ENCODE measurements at places on chromosomes 12 and 14.

DNA sequence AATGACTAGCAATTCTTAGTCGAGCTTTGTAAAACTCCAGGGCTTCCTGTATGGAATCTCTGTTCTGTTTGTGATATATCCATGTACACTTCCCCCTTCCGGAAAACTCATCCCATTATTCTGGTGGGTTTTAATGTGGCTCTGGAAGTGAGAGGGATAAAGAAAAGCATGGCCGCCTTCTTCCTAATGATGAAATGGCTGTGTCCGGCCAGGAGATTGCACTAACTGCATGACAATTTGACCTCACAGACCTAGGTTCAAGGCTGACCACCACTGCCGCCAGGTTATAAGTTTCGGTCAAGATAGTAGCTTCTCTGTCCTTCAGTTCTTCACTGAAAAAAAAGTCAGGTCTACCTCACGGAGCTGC is 41.0 kb upstream of the NPAS3 start:
- DNase-seq = no peak

DNA sequence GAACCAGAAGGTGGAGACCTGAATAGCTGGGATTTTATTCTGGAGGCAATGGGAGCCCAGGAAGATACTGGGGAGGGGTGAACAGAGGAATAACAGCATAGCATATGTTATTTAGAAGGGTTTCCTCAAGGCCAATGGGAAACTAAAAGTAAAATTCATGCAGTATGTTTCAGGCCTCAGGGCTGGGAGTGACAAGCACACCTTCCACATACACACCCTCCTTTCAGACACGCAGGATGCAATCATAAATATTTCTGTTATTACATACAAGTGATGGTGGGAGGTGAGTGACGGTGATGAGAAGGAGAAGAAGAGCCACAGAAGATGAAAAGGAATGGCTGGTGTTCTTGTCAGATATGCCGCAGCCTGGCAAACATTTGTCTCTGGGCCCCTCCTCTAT is 106.1 kb upstream of the FLRT2 start:
- DNase-seq = no peak

GRCh38 chr12:53096089-53096741 is 1.3 kb upstream of the IGFBP6 start:
- no peak for DNase-seq

GRCh38 chr14:102824832-102825231 is 47.6 kb downstream of the TRAF3 start:
- no peak for DNase-seq

- DNase-seq = no peak
Observed at GRCh38 chr12:14995583-14996425, 23.0 kb downstream of the PDE6H start.

GRCh38 chr12:86018361-86018760 is 144.3 kb downstream of the NTS start:
- DNase-seq = no peak

- DNase-seq = no peak
Observed at GRCh38 chr12:49907352-49907751, 3.7 kb upstream of the FAIM2 start.
